ENCODE measurements at places on chromosomes 7 and 10.

DNA sequence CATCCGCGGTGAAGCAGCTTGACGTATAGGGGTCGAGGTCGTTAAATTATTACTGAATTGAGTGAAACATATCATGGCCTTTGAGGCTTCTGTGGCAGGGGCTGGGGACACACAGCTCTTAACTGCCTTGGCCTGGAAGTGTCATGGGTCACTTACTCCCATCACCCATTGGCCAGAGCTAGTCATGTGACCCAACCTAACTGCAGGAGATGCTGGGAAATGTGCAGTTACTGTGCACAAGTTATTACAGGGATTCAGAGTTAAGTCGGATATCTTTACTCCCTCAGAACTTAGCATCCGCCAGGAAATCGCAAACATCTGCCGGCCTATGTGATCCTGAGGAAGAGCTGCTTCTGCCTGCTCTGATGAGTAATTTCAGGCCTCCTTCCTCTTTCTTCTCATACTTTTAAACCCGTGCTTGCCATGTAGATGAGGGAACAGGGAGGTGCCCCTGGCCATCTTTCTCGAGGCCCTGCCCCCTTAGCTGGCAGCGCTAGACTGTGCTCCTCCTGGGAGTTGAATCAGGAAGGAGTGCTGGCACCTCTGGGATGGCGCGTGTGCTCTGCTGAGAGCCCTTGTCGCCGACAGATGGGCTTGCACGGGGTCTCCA is 203.6 kb downstream of the TCF7L2 start:
- H3K4me3 ChIP-seq, result no peak overlapping the region
- no peak for DNase-seq
- H3K27ac ChIP-seq, result no peak overlapping the region
- no peaks in the 10 kb centered on the region for H3K36me3 ChIP-seq
- no peaks in the 10 kb centered on the region for H3K4me1 ChIP-seq
- no peaks in the 10 kb centered on the region for H3K27me3 ChIP-seq

DNA sequence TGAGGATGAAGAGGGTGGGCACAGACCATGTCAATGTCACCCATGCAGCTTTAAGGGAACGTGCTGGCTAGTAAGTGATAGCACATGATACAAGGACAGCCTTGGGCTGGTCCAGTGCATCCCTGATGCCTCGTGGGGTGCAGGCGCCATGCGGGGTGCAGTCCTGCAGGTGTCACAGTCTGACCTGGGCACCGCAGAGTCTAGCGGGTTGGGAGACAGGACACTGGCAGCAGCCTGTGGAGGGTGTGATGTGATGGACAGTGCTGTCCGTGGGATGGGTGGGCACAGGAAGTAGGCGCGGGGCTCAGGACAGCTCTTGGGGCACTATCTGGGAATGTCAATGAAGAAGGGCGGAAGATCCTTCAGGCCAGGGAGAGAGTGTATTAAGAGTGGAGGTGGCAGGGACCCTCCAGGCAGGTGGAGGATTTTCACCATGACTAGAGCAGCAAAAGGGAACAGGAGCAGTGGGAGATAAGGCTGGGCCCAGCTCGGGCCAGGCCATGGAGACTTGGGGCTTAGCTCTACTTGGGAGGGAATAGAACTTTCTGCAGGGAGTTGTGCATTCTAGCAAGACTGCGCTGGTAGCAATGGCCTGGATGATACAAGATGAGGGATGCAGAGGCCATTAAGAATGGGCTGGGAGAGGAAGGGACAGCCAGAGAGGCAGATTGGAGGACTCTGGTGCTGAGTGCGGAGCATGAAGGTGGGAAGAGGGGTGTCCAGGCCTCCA is 122.5 kb downstream of the PTPN20 start:
- H3K4me3 ChIP-seq, result no peak overlapping the region
- no peaks in the 10 kb centered on the region for H3K4me1 ChIP-seq
- no peak overlapping the region for H3K27ac ChIP-seq
- H3K36me3 ChIP-seq, result no peaks in the 10 kb centered on the region
- H3K27me3 ChIP-seq, result no peaks in the 10 kb centered on the region
- no peak for DNase-seq

GRCh38 chr7:150381785-150382122 is 2.6 kb downstream of the ZNF775 start:
- no peak overlapping the region for H3K4me3 ChIP-seq
- H3K36me3 ChIP-seq, result no peaks in the 10 kb centered on the region
- H3K27me3 ChIP-seq, result no peaks in the 10 kb centered on the region

DNA sequence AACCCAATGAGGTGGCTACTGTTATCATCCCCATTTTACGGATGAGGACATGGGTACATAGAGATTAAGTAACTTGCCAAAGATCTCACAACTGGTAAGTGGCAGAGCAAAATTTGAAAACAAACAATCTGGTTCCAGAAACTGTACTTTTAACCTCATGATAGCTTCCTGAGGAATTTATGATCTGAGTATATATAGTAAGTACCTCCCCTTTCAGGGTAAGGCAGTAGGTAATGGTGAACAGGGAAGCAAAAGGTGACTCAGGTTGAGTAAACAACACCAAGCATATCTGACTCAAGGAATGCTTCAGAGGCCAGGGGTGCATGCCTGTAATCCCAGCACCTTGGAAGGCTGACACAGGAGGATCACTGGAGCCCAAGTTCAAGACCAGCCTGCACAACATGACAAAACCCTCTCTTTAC is 21.1 kb downstream of the KLLN start:
- no peak for DNase-seq
- H3K27ac ChIP-seq, result no peak overlapping the region
- no peaks in the 10 kb centered on the region for H3K4me1 ChIP-seq
- H3K27me3 ChIP-seq, result no peaks in the 10 kb centered on the region

- H3K27me3 ChIP-seq, result no peaks in the 10 kb centered on the region
- H3K36me3 ChIP-seq, result no peaks in the 10 kb centered on the region
- no peak overlapping the region for H3K4me3 ChIP-seq
- no peak overlapping the region for H3K27ac ChIP-seq
- H3K4me1 ChIP-seq, result no peaks in the 10 kb centered on the region
Measured at GRCh38 chr7:83469076-83469475, 179.9 kb downstream of the SEMA3E start.

DNA sequence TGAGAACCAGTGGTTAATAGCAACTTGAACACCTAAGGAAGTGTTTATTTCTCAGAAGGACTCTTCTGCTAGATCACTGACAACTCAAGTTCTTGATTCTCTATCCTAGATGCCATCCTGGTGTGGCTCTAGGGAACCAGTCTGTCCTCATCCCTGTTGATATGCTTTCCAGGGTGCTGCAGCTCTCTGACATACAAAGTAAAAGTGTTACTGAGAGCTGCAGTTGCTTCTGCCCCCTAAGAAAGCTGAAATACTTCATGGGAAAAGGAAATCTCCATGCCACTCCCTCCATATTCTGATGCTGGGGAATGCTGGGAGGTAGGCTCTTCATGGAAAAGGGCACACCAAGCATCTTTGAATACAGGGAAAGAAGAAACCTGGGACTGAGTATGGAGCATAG is 168.1 kb downstream of the KLF6 start:
- H3K4me3 ChIP-seq, result no peak overlapping the region
- H3K27ac ChIP-seq, result no peak overlapping the region
- DNase-seq, result no peak
- no peaks in the 10 kb centered on the region for H3K27me3 ChIP-seq

- H3K36me3 ChIP-seq, result no peaks in the 10 kb centered on the region
- no peak overlapping the region for H3K27ac ChIP-seq
- H3K27me3 ChIP-seq, result no peaks in the 10 kb centered on the region
- H3K4me1 ChIP-seq, result no peaks in the 10 kb centered on the region
- H3K4me3 ChIP-seq, result no peak overlapping the region
- DNase-seq, result no peak
Measured at GRCh38 chr10:18474118-18474455, 177.3 kb downstream of the NSUN6 start.

DNA sequence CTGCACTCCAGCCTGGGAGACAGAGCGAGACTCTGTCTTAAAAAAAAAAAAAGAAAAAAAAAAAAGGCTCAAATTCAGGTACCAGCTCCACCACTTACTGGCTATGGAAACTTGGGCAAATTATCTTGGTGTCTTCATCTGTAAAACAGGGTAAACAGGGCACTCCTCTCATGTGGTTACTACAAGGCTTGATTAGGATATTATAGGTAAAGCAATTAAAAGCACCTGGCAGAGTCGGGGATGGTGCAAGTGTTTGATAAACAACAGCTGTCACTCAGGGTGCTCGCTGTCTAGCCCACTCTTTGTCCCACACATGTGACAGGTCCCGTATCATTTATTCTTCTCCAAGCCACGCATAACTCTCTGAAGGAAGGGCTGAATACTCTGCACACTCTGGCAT is 96.9 kb downstream of the SORBS1 start:
- no peak overlapping the region for H3K4me3 ChIP-seq
- no peaks in the 10 kb centered on the region for H3K27me3 ChIP-seq
- no peak overlapping the region for H3K27ac ChIP-seq
- DNase-seq, result no peak
- H3K4me1 ChIP-seq, result no peaks in the 10 kb centered on the region
- no peaks in the 10 kb centered on the region for H3K36me3 ChIP-seq

DNA sequence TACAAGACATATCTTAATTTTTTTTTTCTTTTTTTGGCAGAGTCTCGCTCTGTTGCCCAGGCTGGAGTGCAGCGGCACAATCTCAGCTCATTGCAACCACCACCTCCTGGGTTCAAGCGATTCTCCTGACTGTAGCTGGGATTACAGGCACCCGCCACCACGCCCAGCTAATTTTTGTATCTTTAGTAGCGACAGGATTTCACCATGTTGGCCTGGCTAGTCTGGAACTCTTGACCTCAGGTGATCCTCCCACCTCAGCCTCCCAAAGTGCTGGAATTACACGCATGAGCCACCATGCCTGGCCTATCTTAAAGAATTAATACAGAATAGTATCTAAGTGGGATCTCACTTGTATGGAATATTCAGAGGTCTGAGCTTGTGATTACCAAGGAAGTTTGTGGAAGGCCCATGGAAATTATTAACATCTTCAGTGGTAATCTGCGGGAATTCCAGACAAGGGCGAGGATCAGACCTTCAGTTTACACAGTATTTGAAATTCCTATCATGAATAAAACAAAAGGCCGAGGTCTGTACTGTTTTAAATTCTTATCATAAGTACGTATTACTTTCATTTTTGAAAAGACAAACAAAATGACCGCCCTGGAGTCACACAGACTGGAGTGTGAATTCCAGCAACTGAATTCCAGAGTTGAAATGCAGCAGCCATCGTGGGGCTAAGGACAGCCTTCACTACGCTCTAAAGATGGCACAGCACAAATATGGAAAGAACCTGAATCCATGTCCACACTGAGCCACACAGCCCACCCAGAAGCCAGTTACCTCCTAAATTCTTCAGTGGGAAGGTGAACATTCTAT is 16.7 kb downstream of the GPRIN2 start:
- H3K27ac ChIP-seq, result no peak overlapping the region
- DNase-seq, result no peak
- H3K27me3 ChIP-seq, result peaks cover 12% of the 10 kb centered on the region
- no peak overlapping the region for H3K4me3 ChIP-seq

- no peaks in the 10 kb centered on the region for H3K27me3 ChIP-seq
- DNase-seq, result no peak
Measured at GRCh38 chr7:107902381-107902780, 11.4 kb downstream of the DLD start.

DNA sequence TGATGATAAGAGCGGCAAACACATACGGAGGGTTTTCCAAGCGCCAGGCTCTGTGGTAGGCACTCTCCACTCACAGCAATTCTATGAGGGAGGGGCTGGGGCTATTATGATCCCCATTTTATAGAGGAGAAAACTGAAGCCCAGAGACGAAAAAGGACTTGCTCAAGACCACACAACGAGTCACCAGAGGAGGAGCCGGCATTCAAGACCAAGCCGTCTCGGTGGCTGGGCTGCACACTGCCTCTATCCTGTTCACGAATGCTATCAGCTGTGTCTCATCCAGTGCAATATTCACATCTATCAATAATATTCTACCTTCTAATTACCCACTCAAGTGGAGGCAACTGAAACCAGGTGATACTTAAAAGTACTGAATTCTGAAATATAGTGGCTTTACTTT is 67.8 kb upstream of the NMT2 start:
- no peaks in the 10 kb centered on the region for H3K27me3 ChIP-seq
- DNase-seq, result no peak
- H3K27ac ChIP-seq, result no peak overlapping the region
- no peaks in the 10 kb centered on the region for H3K4me1 ChIP-seq

- no peak overlapping the region for H3K4me3 ChIP-seq
- peaks cover 5% of the 10 kb centered on the region for H3K36me3 ChIP-seq
- no peak overlapping the region for H3K27ac ChIP-seq
- no peaks in the 10 kb centered on the region for H3K27me3 ChIP-seq
- H3K4me1 ChIP-seq, result peaks cover 7% of the 10 kb centered on the region
Measured at GRCh38 chr10:110138197-110138812, 69.1 kb upstream of the MXI1 start.

GRCh38 chr7:2478399-2478785 is 2.2 kb upstream of the GRIFIN start:
- peaks cover 11% of the 10 kb centered on the region for H3K4me1 ChIP-seq
- H3K27ac ChIP-seq, result no peak overlapping the region
- no peaks in the 10 kb centered on the region for H3K27me3 ChIP-seq
- no peak overlapping the region for H3K4me3 ChIP-seq
- no peaks in the 10 kb centered on the region for H3K36me3 ChIP-seq
- no peak for DNase-seq

DNA sequence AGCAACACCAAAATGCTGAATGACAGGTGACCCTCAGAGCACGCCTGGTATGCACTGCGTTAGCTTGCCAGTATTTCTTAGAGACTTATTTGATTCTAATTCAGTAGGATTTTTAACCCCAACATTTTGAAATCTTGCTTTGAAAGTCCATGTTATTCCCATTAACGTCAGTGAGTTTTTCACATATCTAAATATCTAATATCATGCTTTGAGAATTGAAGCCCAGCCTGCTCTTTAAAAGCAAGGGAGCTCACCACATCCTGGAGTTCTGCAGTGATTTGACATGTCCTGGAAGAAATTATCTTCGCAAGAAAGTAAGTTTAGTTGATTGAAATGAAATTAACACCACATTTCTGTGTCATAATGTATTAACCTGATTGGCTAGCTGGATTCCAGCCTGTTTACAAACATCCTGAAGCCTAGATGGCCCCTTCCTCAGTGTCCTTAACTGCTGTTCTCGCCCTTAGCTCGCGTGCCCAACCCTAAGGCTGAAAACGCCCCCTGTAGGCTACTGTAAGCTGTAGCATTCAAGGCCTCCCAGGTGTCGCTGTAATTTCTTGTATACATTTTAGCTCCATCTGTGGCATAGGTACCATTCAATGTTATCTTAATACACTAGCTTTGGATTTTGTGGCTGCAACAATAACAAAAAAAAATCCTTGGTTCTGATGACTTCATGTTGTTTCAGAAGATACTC is 191.5 kb downstream of the MGMT start:
- H3K4me1 ChIP-seq, result no peaks in the 10 kb centered on the region
- no peaks in the 10 kb centered on the region for H3K36me3 ChIP-seq
- no peak for DNase-seq
- H3K27me3 ChIP-seq, result no peaks in the 10 kb centered on the region

All from CD8-positive, alpha-beta memory T cell (primary cell).